Right renal pelvis (tissue), 4 donors: ENCODE measurements at places on chromosomes 4 and X. TPM values are rescaled to one million over a fixed set of nuclear protein-coding genes. Genes with fewer than 3 reads are reported as not detected.

- no peak for DNase-seq
These were observed 62.6 kb downstream of the MMRN1 start for GRCh38 chr4:89957046-89957926.

- no peak for DNase-seq
These were observed 756.9 kb downstream of the FAT4 start for GRCh38 chr4:126071346-126072333.

- DNase-seq = no peak
These were observed 97.1 kb downstream of the IQCM start for GRCh38 chr4:149718500-149718899.

DNA sequence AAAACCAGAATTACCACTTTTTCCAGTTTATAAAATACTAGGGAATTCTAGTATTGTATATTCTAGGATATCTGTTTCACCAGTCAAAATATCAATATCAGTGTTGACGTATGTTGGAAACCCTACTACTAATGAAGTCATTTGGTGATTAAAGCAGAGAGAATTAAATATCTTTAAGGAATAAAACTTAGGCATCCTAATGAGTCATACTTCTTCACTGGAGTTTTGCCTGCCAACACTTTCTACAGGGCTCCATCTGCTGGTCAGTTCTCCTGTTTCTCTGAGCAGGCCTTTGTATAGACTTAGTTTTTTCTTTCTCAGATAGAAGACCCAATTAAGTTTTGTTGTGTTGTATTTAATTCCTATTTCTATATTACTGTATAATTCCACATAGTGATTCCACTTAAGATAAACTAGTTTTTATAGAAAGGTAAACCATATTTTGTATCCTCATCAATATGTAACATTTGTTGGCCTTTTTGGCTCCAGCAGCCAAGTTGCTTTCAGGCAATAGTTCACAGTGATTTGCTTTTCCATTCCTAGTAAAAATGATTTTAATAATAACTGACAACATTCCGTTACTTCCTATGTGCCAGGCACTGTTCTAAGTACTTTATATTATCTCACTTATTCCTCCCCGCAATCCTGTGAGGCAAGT lies 3.5 kb downstream of the AP1AR start:
- peak; percentile 38 for DNase-seq

GRCh38 chrX:4661771-4662170 lies 948.3 kb upstream of the PRKX start:
- no peak for DNase-seq

Gene PRR27
- 0.14 TPM for polyA plus RNA-seq

DNA sequence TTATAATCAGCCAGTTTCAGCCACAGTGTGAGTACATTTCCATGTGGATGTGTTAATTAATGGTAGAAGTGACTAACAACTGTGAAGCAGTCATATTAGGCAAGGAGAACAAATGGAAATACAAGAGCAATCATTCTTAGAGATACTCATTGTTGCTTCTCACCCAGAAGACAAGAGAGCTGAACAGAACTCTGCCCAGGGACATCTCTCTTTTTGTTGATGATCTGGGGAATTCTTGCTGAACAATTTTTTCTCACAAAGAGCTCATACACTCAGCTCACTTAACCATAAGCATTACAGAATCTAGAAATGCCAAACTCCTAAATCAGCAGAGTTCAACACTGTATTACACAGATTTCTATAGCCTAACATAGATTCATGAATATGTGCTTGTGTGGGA lies 150.1 kb downstream of the COMMD8 start:
- no peak for DNase-seq

Gene FRMD7
- 1.2 TPM for polyA plus RNA-seq

GRCh38 chrX:71184803-71185495 lies 38.1 kb upstream of the GJB1 start:
- no peak for DNase-seq

Gene HEPH
- 59.3 TPM for polyA plus RNA-seq
